ENCODE measurements at places on chromosomes 12 and 14. TPM values are rescaled to one million over a fixed set of nuclear protein-coding genes. Genes with fewer than 3 reads are reported as not detected.

DNA sequence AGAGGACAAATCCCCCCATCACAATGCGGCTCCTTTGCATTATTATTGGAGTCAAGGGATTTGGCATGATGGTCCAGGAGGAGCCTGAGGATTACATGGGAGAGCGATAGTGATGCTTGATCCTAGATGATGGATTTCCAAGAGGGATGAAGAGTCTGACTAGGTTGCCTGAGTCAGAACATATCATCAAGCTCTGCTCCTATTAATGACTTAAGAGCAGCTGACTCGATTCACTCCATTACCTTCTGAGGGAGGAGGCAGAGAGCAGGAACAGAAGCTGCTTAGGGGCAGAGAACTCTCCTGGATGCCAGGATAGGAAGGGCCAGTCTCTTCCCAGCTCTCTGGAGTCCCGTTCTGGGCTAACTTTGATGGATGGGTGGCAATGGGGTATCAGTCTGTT is 54.0 kb upstream of the CISTR start:
- DNase-seq: no peak

DNA sequence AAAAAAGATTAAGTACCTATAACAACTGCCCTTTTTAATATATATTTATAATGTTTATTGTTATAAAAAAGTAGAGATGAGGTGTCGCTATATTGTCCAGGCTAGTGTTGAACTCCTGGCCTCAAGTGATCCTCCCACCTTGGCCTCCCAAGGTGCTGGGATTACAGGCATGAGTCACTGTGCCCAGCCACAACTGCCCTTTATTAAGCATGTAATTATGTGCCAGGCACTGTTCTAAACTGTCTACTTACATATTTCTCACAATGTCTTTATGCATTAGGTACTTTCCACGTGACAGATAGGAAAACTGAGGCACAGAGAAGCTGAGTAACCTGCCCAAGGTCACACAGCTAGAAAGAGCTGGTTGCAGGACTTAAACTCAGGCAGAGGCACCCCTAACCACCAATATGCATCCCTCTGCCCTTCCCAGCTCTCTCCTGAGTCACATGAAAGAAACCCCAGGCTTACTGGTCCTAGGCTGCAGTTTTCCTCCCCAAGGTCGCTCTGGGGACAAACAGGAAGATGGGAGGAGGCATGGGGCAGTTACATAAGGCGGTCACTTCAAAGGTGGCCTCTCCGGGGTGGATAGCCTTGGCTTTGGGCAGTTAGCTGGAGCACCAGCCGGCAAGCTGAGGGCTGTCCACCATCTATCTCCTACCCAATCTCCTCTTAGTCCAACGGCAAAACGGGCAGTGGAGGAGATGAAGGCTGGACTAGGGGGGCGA is 54.6 kb upstream of the TBX3 start:
- no peak for DNase-seq

DNA sequence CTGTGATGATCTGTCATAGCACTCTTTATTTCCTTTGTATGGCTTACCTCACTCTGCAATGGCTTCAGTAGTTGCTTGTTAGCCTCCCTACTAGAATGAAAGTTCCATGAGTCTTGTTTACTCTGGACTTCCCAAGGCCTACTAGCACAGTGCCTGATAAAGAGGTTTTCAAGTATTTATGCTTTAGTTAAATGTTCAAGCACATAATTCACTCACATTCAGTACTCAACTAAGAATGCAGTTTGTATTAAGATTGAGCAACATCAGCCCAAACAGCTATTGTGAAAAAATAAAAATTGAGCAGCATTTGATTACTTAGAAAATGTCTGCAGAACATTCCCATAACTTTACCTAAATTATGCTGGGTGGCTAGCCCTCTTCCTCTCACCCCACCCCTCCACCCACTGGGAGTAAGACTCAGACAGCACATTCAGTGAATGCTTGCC is 158.9 kb upstream of the AMIGO2 start:
- DNase-seq: no peak

- no peak for DNase-seq
These were observed 3.5 kb downstream of the RAP1B start for GRCh38 chr12:68614105-68614679.

GRCh38 chr12:66345956-66346355 is 43.7 kb downstream of the HELB start:
- no peak for DNase-seq

GRCh38 chr12:132084621-132085290 is 59.4 kb downstream of the DDX51 start:
- no peak for DNase-seq

DNA sequence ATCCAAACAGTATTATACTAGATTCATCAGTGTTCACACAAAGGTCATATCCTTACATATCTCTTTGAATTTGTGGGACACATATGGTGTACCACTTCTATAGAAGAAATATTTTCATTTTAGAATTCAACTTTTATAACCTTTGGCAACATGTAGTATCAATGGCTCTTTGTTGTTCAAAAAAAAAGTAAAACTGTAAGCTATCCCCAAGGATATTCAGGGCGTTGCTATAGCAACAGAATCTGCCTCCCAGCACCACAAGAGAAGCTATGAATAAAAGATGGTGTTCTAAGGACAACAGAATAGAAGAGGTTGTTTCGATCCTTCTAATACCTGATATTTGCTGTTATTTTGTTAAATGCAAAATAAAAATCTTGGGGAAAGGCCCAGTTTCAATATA is 139.3 kb downstream of the BRMS1L start:
- DNase-seq: no peak

DNA sequence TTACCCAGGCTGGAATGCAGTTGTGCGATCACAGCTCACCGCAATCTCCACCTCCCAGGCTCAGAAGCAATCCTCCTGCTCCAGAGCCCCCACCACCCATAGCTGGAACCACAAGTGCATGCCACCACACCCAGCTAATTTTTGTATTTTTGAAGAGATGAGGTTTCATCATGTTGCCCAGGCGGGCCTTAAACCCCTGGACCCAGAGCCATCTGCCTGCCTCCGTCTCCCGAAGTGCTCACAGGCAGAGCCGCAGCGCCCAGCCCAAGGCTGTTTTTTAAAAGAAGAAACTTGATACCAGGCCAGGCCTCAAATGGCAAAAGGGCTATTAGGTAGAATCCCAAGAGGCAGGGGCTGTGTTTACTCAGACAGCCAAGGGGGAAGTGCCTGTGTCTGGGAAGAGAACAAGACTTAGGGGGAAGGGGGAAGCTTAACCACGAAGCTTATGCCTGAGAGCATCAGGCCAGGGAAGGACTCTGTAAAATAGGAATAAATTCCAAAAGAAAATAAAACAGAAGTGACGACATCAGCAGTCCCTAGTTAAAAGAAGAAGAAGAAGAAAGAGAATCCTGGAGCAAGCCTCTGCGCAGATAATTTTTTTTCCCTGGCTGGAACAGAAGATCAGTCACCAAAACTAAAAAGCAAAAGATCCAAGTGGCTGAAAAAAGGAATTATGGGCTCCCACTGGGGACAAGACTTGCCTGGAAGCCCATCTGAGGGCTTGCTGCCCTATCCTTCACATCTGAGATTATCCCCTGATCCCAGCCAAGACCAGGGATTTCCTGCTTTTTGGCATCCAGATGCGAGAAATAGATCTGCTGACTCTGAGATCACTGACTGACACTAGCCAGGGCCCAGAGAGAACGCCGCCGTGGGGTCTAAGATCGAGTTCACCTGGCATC is 170.5 kb downstream of the NDUFA12 start:
- DNase-seq: no peak

The RDH5 gene
- polyA plus RNA-seq: 39.4 TPM

GRCh38 chr14:98328496-98328895 is 943.5 kb downstream of the BCL11B start:
- no peak for DNase-seq

The USP44 gene
- polyA plus RNA-seq: 1.9 TPM

DNA sequence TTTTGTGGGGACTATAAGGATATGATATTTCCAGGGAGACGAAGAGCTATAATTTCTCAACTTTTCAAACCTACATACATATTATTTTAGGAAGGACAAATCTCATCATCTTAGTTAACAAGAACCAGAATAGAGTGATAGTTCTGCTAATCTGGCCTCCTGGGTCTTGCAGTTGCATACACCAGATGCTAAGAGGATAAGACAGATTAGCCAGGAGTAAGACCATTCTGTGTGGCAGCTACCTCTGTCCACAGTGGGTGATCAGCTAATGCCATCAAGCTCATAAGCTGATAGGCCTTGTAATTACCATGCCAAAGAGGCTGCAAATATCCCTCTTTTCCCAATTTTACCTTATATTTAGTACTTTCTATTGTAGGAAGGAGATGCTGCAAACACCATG is 776.8 kb downstream of the NRXN3 start:
- no peak for DNase-seq

The KCNMB4 gene
- polyA plus RNA-seq: 21.5 TPM

DNA sequence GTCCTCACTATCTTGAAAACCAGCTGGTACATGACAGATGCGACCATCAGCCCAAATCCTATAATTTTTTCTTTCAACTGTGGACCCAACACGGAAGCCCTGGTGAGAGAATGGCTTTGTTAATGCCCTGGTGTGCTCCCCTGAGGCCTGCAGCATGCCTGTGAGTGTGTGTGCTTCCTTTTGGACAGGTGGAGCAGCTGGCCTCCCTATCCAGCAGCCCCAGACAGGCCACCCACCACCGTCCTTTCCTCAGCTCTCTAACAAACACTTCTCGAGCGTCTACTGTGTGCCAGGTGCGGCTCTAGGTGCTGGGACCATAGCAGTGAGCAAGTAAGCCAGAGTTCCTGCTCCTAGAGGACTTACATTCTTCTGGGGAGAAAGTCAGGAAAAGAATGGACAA is 78.9 kb upstream of the GZMB start:
- no peak for DNase-seq

The MGAT2 gene
- polyA plus RNA-seq: 25.2 TPM

The HOXC6 gene
- 23.8 TPM for polyA plus RNA-seq

DNA sequence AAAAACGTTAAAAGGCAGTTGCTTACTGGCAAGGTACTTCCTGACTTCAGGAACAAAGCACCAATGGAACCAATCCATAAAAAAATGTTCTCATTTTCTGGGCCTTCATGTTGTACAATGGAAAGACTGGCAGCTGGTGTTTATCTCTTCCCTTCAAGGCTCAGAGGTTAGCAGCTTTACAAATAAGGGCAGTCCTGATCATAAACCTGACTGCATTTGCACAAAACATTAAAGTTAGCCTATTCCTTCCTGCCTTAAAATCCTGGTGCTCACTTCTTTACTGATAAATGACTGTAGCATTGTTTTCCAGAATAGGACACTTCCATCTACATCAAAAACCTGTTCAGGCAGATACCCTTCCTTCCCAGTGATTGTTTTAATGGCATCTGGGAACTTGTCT is 19.2 kb downstream of the IL26 start:
- no peak for DNase-seq

The NRXN3 gene
- polyA plus RNA-seq: 7.2 TPM

DNA sequence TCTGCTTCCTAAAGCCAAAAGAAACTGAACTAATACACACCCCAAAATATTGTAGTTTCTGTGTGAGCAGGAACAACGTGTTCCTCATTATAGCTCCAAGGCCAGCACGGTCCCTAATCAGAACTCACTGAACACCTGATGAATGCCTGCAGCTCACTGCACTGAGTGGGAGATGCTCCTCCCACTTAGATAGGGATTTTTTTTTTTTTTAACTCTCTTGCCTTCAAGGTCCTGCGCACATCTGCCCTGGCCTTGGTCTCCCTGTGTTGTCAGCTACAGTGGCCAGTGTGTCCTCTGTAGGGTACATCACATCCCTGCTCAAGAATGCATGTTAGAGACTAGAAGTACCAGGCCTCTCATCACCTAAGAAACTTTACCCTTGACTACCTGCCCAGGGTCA is 44.3 kb upstream of the TMPO start:
- no peak for DNase-seq

DNA sequence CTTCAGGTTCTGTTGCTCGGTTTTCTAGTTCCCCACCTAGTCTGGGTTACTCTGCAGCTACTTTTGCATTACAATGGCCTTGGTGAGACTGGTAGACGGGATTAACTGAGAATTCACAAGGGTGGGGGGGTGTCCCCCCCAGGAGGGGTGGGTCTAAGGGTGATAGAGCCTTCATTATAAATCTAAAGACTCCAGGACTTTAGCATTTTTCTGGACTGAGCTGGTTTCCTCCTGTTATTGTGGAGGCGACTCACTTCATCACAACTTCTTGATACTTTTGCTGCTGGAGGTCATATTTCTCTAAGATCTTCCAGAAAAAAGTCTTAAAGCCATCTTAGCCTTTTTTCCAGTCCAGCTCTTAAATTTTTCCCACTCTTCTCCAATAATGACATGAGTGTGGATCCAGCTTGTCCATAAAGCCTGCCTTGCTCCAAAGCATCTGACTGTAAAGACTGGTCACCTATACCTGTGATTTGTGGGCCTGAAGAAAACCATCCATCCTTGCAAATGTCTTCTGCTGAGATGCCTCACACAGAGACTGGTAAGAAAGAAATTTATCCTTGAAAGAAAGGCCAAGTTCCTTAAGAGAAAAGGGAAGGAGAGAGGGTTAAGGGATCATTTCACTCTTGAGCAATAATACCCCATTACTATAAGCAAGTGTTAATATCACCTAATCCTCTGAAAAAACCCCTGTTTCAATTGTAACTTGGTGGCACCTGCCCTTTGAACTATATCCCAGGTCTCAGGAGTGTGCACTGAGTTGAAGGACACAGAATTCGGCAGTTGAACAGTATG is 19.7 kb upstream of the SLC2A14 start:
- DNase-seq: no peak

The CLEC9A gene
- 0.52 TPM for polyA plus RNA-seq

GRCh38 chr12:32617534-32617933 is 61.6 kb upstream of the DNM1L start:
- no peak for DNase-seq

The LRCOL1 gene
- 2.8 TPM for polyA plus RNA-seq

- no peak for DNase-seq
These were observed 11.4 kb upstream of the ORAI1 start for GRCh38 chr12:121614872-121615467.

The ART4 gene
- 0.10 TPM for polyA plus RNA-seq

- DNase-seq: peak; percentile 77
These were observed at the start of gene REC8 for GRCh38 chr14:24171422-24172260. TSS of gene REC8 (plus strand) at chr14:24172080. CDS start at chr14:24172553, 473 bp downstream.

- DNase-seq: no peak
These were observed 174.1 kb downstream of the NRXN3 start for GRCh38 chr14:78344290-78344689.

The LRRC10 gene
- not detected for polyA plus RNA-seq

GRCh38 chr14:50820786-50821509 is 10.0 kb downstream of the NIN start:
- DNase-seq: no peak

- DNase-seq: no peak
These were observed 7.1 kb upstream of the CCDC184 start for GRCh38 chr12:48176417-48176751.

The SPX gene
- 15.6 TPM for polyA plus RNA-seq

GRCh38 chr14:68968721-68969120 is 10.4 kb downstream of the ACTN1 start:
- no peak for DNase-seq

DNA sequence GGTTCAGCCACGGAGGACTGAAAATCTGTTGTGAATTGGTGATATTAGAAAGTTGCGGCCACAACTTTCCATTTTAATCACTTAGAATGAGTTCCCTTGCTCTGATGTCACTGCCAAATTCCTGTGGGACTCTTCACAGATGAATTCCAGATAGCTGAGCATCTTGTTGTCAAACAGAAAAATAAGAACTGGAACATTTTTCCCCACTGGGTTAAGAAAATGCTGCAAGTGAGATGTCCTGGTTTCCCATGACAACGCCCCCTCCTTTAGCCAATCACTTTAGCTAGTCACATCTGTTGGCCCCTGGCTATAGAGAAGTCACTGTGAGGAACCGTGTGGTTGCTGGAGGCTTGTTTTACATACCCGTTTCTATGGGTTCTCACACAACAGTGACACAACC is 135.9 kb downstream of the KTN1 start:
- no peak for DNase-seq

Data from left renal cortex interstitium (tissue), 4 donors.